CMK (cell line): ENCODE measurements at places on chromosomes 11 and 22.

GRCh38 chr22:42179616-42180015, 49.0 kb upstream of the CYP2D6 start:
- no peak for DNase-seq

DNA sequence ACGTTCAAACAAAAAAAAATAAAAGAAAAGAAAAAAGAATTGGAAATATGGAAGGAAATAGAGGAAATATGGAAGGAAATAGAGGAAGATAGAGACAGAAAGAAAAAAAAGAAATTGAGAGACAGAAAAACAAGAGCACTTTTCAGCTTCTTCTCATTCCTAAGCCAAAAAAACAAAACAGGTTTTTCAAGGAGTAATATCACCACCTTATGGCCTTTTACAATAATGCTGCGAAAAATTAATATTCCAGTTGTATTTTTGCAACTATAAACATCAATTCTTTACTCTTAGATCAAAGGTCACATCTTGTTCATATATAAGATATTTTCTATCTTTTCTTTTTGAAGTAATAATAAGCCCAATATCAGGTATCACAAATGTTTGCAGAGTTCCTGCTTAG, 328.3 kb downstream of the FAT3 start:
- DNase-seq: no peak

DNA sequence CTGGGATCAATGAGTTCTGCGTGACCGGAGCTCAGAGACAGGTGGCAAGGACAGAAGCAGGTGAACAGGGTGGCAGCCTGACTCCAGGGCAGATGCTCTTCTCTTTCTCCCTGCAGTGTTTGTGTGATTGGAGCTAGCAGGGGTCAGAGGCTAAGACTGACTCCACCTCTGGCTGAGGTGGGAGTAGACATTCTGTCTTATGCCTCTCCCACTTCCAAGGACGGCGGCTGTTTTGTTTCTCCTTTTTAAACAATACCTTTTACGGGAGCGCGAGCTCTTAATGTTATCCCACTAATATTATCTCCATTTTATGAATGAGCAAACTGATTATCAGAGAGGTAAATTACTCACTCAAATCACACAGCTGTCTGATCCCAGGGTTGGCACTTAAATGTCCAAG, 323.7 kb downstream of the MIAT start:
- no peak for DNase-seq

DNA sequence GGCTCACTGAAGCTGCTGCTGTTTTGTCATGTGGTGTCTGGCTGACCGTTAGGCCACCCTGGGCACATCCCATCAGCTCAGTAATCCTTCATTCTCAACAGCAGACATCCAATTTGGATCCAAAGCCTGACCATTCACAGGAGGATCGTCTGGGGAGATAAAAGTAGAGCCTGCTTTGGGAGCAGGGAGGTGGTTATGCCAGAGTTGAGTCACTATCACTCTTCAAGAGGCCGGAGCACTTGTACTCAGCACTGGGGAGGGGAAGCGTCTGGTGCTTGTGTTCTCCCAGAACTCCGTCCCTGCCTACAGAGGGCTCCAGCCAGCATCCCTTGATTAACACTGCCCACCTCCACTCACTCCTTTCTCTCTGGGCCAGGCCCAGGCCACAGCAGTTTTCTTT, 382.6 kb downstream of the OPCML start:
- no peak for DNase-seq

GRCh38 chr11:11843211-11843621, 1.4 kb downstream of the USP47 start:
- no peak for DNase-seq

DNA sequence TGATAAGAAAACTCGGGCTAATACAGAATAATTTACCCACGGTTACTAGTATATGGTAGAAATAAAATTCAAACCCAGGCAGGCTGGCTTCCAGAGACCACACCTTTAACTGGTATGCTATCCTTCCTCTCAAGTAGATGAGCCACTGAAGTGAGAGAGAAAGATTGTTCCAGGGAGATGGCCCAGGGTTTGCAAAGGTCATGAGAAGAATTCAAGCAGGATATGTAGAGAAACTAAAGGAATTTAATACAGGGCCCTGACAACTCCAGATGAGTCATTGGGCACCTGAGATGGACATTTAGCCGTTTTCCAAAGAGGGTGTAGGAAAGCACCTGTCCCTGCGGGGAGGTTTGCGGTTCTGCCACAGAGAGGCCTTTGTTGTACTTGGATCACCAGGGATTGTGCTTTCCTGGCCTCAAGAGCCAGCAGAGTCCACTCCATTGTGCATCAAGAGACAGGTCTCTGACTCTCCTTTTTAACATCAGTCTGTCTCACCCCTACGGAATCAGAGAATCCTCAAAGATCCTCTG, 152.7 kb upstream of the BLID start:
- no peak for DNase-seq

DNA sequence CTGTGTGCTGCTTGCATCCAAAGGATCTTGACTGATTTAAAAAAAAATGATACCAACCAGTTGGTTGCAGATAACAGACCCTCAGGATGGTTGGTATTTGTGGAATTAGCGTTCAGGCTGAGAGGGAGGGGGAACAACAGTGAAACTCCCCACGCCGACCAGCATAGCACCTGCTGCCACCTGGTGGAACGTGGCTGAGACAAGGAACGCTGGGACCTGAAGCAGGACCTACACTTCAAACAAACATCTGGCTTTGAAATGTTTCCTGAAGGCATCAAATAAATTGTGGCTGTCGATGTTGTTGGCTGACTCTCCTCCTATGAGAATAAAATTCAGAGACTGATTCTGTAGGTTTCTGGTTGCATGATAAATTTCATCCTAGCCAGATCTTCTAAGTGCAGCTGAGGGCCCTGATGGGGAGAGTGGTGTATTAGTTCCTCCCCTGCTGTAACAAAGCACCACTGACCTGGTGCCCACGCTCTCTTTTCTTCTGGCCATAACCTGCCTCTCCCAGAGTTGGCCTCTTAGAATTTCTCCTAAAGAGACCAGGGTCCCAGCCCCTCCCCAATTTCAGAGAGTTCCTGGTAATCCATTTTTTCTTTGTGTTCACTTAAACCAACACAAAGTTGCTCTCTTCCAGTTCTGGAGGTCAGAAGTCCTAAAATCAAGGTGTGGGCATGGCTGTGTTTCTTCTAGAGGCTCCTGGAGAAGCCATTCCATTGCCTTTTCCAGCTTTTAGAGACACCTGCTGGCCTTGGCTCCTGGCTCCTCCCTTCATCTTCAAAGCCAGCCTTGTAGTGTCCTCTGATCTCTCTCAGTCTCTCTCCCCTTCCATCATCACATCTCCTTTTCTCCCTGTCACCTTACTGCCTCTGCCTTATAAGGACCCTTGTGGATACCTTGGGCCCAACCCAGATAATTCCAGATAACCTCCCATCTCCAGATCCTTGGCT, 17.3 kb downstream of the APOL2 start:
- no peak for DNase-seq

GRCh38 chr11:11491014-11491413, 130.8 kb downstream of the GALNT18 start:
- DNase-seq: no peak

DNA sequence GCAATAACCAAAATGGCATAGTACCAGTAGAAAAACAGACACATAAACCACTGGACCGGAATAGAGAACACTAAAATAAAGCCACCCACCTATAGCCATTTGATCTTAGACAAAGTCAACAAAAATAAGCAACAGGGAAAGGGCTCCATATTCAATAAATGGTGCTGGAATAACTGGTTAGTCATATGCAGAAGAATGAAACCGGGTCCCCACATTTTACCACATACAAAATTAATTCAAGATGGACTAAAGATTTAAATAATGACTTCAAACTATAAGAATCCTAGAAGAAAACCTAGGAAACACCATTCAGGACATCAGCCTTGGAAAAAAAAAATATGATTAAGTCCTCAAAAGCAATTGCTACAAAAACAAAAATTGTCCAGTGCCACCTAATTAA, 30.1 kb upstream of the NOX4 start:
- no peak for DNase-seq

GRCh38 chr11:3639841-3640240, 2.0 kb downstream of the ART5 start:
- no peak for DNase-seq

GRCh38 chr22:48351376-48352085, 1476.1 kb downstream of the BRD1 start:
- DNase-seq: no peak

DNA sequence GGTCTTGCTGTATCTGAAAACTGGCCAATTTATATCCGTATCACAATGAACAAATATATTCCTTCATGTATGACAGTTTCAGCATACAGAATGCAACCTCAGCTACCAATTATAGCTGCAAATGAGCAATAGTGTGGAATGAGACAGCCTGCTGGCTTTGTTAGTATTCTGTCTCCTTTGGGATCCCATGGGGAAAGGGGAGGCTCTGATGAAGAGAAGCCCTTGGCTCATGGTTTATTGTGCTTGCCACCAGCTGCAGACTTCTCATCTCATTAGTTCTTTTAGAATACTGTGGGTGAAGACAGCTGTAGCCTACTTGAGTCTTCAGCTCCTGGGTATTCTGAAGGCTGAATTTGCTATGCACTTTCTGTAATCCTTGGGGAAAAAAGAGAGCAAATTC, 42.4 kb downstream of the PITPNB start:
- DNase-seq: no peak

DNA sequence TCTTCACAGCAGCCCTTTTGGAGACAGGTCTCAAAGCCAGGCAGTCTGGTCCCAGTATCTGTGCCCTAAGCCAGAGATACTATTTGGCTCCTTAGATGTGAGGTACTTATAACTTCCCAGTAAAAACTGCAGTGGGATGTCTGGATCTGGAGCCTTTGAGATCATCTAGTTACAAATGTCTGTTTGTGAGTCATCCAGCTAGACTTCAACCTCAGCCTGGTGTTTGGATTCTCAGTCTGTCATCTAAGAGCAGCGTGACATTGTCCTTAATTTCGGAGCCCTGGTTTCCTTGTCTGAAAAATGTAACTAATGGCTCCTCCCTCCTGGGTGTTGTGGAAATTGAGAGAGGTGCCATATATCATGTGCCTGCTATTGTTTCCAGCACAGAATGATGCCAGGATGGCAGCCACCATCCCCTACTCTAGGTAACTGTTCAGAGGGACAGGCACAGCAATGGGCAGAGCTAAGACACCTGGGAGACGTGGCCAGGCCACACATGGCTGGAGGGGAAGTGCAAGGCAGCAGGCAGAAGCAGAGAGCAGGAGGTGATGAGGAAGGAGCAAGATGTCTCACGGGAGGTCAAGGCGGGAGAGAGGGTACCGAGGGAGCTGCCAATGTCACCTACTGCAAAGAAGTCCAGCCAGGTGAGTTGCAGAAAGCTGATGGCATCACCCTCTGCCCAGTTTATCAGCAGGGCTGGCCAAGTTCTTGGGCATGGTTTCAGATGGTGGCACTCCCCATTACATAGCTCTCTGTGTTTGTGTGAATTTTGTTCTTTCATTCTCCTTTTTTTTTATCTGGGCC, 20.6 kb upstream of the ST3GAL4 start:
- DNase-seq: no peak

- DNase-seq: no peak
Observed at GRCh38 chr11:126496576-126497337, 141.3 kb downstream of the ST3GAL4 start.

DNA sequence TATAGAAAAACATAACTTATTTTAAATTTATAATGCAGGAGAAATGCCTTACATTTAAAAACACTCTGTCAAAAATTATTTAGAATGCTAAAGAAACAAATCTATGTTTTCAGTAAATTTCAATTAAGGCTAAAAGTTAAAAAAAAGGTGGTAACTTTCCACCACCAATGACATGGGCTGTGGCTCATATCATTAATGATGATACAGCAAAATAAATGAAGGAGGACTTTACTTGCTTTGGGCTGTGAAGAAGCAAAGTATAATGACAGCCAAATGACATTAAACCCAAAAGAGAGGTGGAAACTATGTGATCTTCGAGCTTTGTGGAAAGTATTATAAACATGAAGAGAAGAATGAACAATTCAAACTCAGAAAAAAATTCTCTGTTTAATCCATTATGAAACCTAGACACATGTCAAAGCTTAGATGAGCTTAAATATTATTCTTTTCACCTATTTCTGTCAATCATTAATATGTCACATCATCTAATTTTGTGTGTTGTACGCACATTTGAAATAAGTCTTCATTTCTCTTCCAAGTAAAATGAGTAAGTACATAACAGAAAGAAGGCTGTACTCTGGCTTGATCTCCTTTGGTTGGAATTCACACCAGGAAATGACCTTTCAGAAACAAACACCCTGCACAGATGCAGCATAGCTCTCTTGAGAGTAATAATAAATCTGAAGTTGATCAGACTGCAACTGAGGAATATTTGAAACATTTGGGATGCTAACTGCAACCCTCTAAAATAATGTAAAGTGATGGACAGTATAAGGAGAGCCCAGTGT, 265.8 kb downstream of the TTC28 start:
- DNase-seq: no peak

GRCh38 chr11:74460481-74461154, 6.7 kb downstream of the KCNE3 start:
- peak; percentile 77 for DNase-seq

DNA sequence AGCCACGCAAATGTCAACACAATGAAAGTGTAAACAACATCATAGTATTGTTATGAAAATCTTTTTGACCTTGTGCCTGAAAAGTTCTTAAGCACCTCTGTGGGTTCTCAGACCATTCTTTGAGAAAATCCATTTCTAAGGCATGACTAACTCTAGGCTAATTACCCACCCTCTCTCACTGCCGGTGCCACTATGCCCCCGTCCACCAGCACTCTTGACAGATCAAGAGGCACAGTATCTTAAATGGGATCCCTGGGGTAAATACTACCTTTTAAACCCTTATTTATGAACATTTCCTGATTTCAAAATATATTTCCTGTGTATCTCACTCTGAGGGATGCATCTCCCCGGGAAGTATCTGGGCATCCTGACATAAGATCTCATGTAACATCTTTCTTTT, 607.5 kb downstream of the METTL15 start:
- no peak for DNase-seq

GRCh38 chr11:6717426-6717825, 34.3 kb upstream of the MRPL17 start:
- DNase-seq: no peak

GRCh38 chr11:76513654-76514034, 68.8 kb downstream of the EMSY start:
- DNase-seq: no peak

- DNase-seq: no peak
Observed at GRCh38 chr22:50485221-50486131, 1.2 kb upstream of the MIOX start.

DNA sequence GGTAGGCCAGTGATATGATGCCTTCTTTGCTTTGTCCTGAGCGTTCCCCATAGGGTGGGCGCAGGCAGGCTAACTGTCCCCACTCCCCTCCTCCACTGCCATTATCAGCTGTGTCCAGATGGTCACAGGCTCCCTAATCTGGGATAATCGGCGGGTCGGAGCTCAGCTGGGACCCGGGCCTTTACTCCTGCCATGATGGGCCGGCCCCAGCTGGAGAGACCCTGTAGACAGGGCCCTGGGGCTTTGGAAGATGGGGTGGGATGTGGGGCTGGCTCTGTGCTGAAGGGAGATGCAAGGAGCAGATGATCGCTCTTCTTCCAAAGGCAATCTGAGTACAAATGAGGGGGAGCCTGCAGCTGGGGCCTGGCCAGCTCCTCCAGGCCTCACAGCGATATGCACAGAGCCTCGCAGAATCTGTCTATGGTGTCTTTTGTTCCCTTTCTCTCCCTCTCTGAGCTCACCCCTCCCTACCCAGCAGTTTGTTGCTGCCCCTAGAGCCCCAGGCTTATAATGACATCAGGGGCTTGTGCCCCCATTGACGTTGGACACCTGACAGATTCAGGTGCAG, 11.9 kb downstream of the KLHL35 start:
- DNase-seq: no peak

GRCh38 chr22:48204296-48204695, 1441.8 kb downstream of the TBC1D22A start:
- DNase-seq: no peak

GRCh38 chr22:38075105-38075825, 8.7 kb downstream of the SLC16A8 start:
- no peak for DNase-seq
